ENCODE measurements at places on chromosomes 1 and 21. TPM values are rescaled to one million over a fixed set of nuclear protein-coding genes. Genes with fewer than 3 reads are reported as not detected.

SPRR2B gene
- not detected for total RNA-seq

CASQ1 gene
- total RNA-seq: 0.16 TPM

SH3BGRL3 gene
- total RNA-seq: 97.9 TPM

AIRE gene
- not detected for total RNA-seq

PBX1 gene
- 71.7 TPM for total RNA-seq

EXTL1 gene
- total RNA-seq: 7.6 TPM

DNA sequence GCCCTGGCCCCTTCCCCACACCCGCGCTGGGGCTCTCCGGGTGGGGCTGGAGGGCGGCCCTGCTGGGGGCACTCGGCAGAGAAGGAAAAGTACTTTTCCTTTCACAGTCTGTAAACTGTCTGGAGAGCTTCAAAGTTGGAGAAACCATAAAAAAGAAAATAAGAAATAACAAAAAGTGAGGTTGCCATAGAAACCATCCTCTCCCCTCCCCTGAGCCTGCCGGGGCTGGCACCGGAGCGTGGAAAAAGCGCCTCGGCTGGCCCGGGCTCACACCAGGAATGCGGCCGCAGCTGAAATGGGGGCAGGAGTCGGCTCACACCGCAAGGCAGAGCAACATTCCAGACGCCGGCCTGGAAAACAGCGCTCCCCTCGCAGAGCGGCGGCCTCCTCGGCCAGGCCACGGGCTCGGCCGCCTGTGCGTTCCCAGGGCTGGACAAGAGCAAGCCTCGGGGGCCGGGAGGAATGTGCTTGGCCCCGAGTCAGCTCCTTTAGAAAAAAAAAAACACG, 69.2 kb downstream of the MORN1 start:
- H3K4me1 ChIP-seq: peaks cover 4% of the 10 kb centered on the region
- no peak overlapping the region for H3K4me3 ChIP-seq

DNA sequence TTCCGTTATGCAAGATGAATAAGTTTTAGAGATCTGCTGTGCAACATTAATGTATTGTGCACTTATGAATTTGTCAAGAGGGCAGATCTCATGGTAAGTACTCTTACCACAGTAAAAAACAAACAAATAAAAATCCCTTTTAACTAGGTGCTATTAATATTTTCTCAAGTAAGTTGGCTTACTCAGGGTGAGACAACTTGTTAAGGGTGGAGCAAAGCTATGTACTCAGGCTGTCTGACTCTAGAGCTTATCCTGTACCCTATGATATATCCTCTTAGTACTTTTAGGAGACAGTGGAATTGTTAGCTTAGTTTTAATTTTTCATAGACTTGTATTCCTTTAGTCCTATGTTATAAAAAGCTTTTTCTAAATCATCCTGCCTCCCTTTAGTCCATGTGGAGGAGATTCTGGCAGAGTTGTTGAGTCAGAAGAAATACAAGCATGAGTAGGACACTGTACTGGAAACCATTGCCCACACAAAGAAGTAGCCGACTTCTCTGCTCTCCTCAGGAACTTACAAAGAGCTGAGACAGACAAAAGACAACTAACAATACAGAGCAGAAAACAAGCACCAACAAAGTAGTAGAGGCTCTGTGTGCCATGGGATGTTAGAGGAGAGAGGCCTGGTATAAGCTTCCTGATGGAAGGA, 49.2 kb downstream of the S1PR1 start:
- H3K4me3 ChIP-seq: no peak overlapping the region
- DNase-seq: no peak
- no peaks in the 10 kb centered on the region for H3K36me3 ChIP-seq
- no peaks in the 10 kb centered on the region for H3K27me3 ChIP-seq
- H3K27ac ChIP-seq: no peak overlapping the region

DNA sequence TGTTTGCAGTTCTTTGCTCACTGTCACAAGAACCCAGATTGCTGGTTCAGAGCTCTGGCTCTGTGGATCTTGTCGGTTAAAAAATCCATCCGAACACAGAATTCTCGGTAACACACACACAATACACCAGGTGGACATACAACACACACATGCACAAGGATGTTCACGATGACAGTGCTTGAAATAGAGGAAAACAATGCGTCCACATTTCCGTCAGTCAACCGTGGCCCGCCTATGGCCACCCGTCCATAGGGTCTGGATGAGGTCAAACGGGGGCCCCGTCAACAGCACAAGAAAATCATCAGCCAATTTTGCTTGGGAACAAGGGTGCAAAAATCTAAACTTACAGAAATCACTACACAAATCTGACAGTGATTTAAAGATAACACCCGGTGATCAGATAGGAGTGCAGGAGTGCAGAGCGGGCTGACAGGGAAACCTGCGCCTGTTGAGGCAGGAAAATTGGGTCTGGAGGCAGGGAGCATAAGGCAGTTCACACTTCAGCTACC, 50.4 kb upstream of the SLC19A1 start:
- peaks cover 4% of the 10 kb centered on the region for H3K36me3 ChIP-seq
- peaks cover 25% of the 10 kb centered on the region for H3K27me3 ChIP-seq
- H3K27ac ChIP-seq: no peak overlapping the region

DNA sequence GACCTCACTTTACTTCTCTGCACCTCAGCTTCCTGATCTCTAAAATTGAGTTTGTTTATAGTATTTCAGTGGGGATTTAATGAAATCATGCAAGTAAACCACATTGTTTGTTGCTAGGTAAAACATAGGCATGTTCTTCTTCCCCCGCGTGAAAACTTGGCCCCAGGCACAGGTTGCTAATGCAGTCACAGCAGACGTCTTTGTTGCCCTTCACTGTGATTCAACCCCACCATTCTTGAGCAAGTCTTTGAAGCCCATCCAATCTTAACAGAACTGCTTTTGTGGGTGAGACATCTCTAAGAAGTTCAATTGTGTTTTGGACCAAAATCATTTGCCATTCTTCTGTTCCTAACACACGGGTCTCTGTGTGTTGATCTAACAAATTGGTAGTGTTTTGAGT, 185.5 kb downstream of the ZNF281 start:
- H3K4me1 ChIP-seq: peaks cover 55% of the 10 kb centered on the region
- H3K4me3 ChIP-seq: no peak overlapping the region
- no peaks in the 10 kb centered on the region for H3K36me3 ChIP-seq
- H3K27me3 ChIP-seq: no peaks in the 10 kb centered on the region
- no peak for DNase-seq
- H3K27ac ChIP-seq: no peak overlapping the region

DNA sequence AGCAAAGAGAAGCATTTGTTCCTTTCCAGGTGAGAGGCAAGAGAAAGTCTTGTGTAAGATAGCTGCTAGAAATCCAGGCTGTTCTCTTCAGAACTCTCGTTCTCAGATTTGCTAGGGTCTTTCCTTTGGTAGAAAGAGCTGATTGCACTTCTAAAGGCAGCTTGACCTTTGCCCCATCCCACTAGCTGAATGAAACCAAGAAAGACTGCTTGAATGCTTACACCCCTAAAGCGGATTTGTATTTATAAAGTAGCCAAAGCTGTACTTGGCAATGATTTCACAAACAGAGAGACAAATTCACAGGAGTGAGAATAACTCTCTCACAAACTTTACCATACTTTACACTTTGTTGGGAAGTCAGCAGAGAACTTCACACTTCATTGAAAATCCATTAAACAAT, 424.1 kb downstream of the TTLL7 start:
- no peaks in the 10 kb centered on the region for H3K27me3 ChIP-seq
- no peaks in the 10 kb centered on the region for H3K36me3 ChIP-seq
- H3K4me3 ChIP-seq: no peak overlapping the region
- peaks cover 32% of the 10 kb centered on the region for H3K4me1 ChIP-seq

- H3K27me3 ChIP-seq: no peaks in the 10 kb centered on the region
- no peak for DNase-seq
- H3K4me1 ChIP-seq: peaks cover 14% of the 10 kb centered on the region
- H3K4me3 ChIP-seq: no peak overlapping the region
Observed at GRCh38 chr1:246147524-246148461, 359.3 kb downstream of the SMYD3 start.

- H3K4me3 ChIP-seq: no peak overlapping the region
- H3K27me3 ChIP-seq: no peaks in the 10 kb centered on the region
- H3K4me1 ChIP-seq: peaks cover 4% of the 10 kb centered on the region
- H3K36me3 ChIP-seq: peaks cover 4% of the 10 kb centered on the region
- no peak for DNase-seq
- H3K27ac ChIP-seq: no peak overlapping the region
Observed at GRCh38 chr1:169138866-169139670, 32.6 kb downstream of the ATP1B1 start.

- H3K4me3 ChIP-seq: peak within 1 kb of the TSS; percentile 90
- no peaks in the 10 kb centered on the region for H3K27me3 ChIP-seq
- H3K36me3 ChIP-seq: no peaks in the 10 kb centered on the region
- DNase-seq: peak; percentile 73
- H3K27ac ChIP-seq: peak within 1 kb of the TSS; percentile 93
- H3K4me1 ChIP-seq: peaks cover 38% of the 10 kb centered on the region
Observed at GRCh38 chr1:91404151-91405012, at the start of gene HFM1. Gene HFM1, minus strand, starts transcription at chr1:91404837. Its CDS starts 3,755 bp downstream, at chr1:91401082.

GRCh38 chr1:25255706-25256577, 8.7 kb upstream of the RSRP1 start:
- no peak for DNase-seq
- no peaks in the 10 kb centered on the region for H3K4me1 ChIP-seq
- no peak overlapping the region for H3K27ac ChIP-seq
- H3K4me3 ChIP-seq: no peak overlapping the region
- no peaks in the 10 kb centered on the region for H3K36me3 ChIP-seq

DNA sequence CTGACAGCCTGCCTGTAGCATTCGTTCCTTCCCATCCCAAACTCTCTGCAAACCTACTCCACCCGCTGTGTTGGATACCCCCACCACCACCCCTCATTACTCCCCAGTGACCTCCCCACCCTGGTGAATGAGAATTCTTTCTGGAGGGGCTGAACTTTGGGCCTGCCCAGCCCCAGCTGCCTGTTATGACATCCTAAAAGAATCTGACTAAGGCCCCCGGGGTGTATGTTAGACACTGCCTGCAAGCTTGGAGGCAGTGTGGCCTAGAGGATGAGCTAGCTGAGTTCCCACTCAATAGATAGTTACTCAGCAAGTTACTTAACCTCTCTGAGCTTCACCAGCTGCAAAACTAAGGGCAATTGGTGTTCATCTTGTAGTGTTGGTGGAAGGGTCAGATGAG, 110.2 kb upstream of the FGGY start:
- no peak overlapping the region for H3K27ac ChIP-seq
- DNase-seq: no peak
- H3K4me1 ChIP-seq: no peaks in the 10 kb centered on the region
- H3K36me3 ChIP-seq: peaks cover 9% of the 10 kb centered on the region
- H3K27me3 ChIP-seq: no peaks in the 10 kb centered on the region
- no peak overlapping the region for H3K4me3 ChIP-seq

DNA sequence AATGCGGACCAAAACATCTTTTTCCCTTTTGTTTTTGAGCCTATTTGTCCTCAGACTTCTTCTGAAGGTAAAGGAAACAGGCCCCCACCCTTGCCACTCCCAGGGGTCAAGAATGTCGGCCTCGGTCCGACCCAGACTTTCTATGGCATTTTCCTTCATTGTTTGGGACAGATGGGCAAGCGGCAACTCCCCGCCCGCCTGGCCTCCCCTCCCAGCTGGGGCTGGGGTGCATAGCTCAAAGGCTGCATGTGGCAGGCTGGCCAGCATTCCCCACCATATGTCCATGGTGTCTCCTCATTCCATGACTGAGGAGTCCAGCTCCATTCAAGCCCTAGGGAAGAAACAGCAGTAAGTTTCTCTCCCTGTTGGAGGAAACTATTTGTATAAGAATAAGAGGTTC, 29.4 kb upstream of the TSPEAR start:
- no peaks in the 10 kb centered on the region for H3K36me3 ChIP-seq
- H3K27ac ChIP-seq: no peak overlapping the region
- H3K4me1 ChIP-seq: peaks cover 9% of the 10 kb centered on the region
- peaks cover 19% of the 10 kb centered on the region for H3K27me3 ChIP-seq
- no peak overlapping the region for H3K4me3 ChIP-seq
- no peak for DNase-seq

GRCh38 chr1:80402625-80403024, 1396.1 kb upstream of the ADGRL4 start:
- no peaks in the 10 kb centered on the region for H3K27me3 ChIP-seq
- H3K27ac ChIP-seq: no peak overlapping the region
- peaks cover 8% of the 10 kb centered on the region for H3K36me3 ChIP-seq
- DNase-seq: no peak

DNA sequence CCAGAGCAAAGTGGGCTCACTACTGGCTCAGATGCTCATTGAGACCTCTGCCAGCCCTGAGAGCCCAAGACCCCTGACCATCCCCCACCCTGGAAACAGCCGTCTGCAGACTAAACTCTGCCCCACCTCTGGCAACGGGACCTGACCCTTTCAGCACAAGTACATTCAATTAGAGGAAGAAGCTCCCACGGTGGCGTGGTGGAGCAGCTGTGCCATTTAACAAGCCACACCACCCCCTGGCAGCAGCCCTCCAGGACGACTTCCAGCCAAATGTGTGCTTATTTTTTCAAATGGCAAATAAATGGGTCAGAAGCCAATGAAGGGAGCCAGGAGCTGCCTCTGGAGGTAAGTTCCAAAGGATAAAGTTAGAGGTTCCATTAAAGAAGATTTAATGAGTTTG, 226.7 kb downstream of the NPHP4 start:
- no peak for DNase-seq
- no peak overlapping the region for H3K27ac ChIP-seq
- peaks cover 5% of the 10 kb centered on the region for H3K36me3 ChIP-seq
- peaks cover 42% of the 10 kb centered on the region for H3K4me1 ChIP-seq
- peaks cover 43% of the 10 kb centered on the region for H3K27me3 ChIP-seq

GRCh38 chr1:23436520-23437354, 12.2 kb upstream of the TCEA3 start:
- H3K27me3 ChIP-seq: no peaks in the 10 kb centered on the region
- H3K4me3 ChIP-seq: no peak overlapping the region
- peaks cover 13% of the 10 kb centered on the region for H3K36me3 ChIP-seq
- H3K27ac ChIP-seq: no peak overlapping the region
- no peak for DNase-seq
- no peaks in the 10 kb centered on the region for H3K4me1 ChIP-seq

DNA sequence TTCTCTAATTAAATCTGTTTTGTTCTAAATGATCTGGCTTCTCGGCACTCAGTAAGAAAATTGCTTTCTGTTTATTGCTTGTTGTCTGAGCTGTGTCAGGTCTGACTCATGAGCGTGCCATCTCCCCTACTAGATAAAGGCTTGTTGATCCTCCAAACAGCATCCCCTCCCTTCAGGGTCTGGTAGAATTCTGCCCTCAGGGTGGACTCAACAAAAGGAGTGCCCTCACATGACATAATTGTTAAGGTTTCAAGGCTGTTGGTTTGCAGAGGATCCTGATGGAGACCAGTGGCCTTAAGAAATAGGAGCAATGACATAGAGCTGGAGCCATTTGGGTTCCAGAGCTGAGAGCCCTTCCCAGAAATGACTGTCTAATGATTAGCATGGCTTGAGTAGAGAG, 36.0 kb upstream of the ATP2B4 start:
- no peak for DNase-seq
- no peak overlapping the region for H3K4me3 ChIP-seq
- peaks cover 57% of the 10 kb centered on the region for H3K4me1 ChIP-seq
- no peaks in the 10 kb centered on the region for H3K27me3 ChIP-seq
- H3K36me3 ChIP-seq: no peaks in the 10 kb centered on the region
